ENCODE measurements at places on chromosomes 12 and 14. TPM values are rescaled to one million over a fixed set of nuclear protein-coding genes. Genes with fewer than 3 reads are reported as not detected.

DNA sequence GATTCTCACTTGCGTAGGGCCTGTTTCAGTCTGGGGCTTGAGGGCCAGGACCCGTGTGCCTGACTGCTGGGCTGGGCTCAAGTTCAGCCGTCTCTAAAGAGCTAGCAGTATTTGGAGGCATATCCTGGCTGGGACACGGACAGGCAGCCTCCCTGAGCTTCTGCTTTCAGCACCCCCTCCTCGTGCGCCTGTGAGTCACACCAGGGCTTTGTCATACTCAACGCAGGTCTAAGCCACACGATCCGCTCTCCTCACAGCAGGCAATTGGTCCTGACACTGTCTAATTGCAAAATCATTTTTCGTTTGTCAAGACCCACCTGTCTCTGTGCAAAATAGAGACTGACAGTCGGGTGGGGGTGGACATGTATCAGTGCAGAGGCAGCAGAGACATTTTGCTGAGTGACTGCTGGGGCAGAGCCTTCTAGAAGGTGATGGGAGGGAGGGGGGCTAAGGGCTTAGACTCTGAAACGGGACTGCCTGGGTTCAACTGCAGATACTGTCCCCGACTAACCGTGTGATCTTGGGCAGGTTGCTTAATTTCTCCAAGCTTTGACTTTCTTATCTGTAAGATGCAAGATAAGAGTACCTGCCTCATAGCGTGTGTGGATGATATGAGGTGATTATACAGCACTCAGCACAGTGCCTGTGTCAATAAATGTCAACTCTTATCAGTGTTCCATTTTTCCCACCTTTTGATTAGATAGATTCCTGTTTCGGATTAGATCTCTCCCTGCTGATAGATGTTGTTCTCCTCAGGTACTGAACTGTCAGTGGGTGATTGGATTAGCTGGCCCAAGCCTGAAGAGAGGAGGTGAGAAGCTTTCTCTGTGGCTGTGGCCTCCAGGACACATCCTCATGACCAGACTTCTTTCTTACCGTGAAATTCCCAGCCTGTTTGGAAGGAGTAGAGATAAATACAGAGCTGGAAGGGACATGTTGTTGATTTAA, 53.1 kb downstream of the KCNA1 start:
- DNase-seq, result peak; percentile 23

PDE3A gene
- 7.8 TPM for total RNA-seq

GRCh38 chr14:102965282-102965681, 42.8 kb downstream of the AMN start:
- no peak for DNase-seq

RNF34 gene
- total RNA-seq, result 77.5 TPM

SPPL3 gene
- 64.7 TPM for total RNA-seq

ZC3H10 gene
- total RNA-seq, result 10.6 TPM

GRCh38 chr12:11970155-11970520, 100.6 kb upstream of the BCL2L14 start:
- no peak for DNase-seq

DNA sequence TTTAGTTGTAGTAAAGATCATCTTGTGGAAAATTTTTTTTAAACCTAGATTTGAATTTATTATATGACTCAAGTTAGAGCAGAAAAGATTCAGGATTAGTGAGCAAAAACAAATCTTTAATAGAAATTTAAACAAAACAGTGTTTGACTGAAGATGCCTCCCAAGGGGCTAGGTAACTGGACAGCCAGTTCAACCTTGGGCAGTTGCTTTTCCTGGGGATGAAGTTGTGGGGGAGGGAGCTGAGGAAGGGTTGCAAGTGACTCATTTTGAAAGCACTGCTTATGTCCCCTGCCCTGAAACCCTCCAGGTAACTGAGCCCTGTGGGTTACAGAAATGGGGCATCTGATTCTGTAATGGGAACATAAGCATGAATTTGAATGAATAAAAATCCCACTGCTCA, 13.1 kb downstream of the CFAP54 start:
- DNase-seq, result no peak

OAS1 gene
- total RNA-seq, result 2.5 TPM

DNA sequence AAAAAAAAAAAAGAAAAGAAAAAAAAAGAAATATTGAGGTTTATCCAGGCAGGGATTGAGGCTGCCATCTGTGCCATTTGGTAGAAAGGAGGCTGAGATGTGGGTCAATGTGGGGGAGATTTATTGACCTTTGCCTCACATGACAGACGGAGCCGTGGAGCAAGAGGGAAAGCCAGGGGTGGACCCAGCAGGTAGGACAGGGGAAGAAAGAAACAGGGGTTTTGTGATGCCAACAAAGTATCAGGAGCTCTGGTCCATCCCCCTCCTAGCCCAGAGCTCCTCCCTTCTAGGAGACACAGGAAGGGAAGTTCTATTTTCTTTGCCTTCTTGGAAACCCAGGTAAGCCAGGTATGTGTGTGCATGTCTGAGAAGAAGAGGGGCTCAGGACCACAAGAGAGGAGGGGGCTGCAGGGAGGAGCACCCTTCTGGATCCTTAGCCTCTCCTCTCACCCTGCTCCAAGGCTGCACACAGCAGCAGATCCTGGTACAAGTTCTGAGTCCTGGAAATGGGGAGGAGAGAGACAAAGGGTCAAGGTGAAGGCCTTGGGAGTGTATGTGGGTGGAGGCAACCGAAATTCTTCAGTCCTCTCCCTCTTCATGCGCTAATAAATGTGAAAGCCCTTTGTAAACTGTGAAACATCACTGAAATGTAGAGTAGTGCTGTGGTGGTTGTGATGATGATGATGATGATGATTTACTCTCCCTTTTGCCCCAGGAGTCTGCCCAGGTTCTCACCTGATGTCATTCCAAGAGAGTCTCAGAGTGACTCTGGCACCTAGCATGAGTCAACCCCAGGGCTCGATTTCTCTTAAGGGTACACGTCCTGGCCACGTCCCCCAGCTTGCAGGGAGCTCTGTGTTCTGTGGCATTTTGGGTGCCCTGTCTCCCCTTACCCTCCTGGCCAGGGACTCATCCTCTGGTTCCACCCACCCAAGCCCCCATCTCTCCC, 26.3 kb downstream of the ZFP36L1 start:
- DNase-seq, result no peak

GRCh38 chr12:132071830-132072384, 72.2 kb downstream of the DDX51 start:
- no peak for DNase-seq

NANOG gene
- not detected for total RNA-seq

TAS2R9 gene
- total RNA-seq, result 1.2 TPM

HAL gene
- 2.2 TPM for total RNA-seq

GPRC5D gene
- total RNA-seq, result not detected

LHX5 gene
- not detected for total RNA-seq

GRCh38 chr12:53093777-53094393, 3.6 kb upstream of the IGFBP6 start:
- DNase-seq, result no peak

CACNA1C gene
- 21.4 TPM for total RNA-seq

- no peak for DNase-seq
Measured at GRCh38 chr14:86673523-86673969, 1143.6 kb downstream of the FLRT2 start.

- no peak for DNase-seq
Measured at GRCh38 chr14:91127924-91128323, 14.1 kb downstream of the DGLUCY start.

NFE2 gene
- 0.62 TPM for total RNA-seq

RARG gene
- 7.6 TPM for total RNA-seq

NUDT4 gene
- total RNA-seq, result 151 TPM

RASAL1 gene
- total RNA-seq, result 2.5 TPM

LRFN5 gene
- 93.0 TPM for total RNA-seq

DNA sequence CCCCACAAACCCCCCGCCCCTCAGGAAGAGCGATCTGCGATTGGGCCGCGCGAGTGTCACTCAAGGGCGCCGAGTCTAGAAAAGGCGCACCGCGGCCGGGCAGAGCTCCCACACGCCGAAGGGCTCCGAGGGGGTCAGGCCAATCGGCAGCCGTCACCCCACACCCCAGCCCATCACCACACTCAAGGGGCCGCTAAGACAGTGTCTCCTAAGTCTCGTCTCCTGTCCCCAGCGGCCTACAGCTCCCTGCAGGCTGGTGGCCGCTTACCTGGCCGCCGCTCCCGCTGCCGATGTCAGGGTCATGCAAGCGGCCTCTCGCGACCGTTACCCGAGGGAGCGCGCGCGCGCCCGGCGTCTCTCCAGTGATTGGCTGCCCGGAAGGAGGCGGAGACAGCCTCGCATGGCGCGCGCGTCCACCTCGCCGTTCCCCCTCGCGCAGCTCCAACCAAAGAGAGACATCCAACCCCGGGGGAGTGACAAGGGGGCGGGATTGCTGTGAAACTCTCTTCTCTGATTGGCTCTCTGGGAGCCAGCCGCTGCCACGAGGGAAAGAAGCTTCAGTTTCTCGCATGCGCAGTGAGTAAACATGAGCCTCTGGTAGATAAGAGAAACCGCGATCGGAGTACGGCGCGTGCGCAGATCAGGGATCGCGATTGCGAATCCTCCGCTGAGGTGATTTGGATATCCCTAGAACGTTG, at the start of the genes MPHOSPH9 and MTRFR:
TSS of gene MPHOSPH9 (minus strand) at position 335 of the 698 bp plus-strand sequence. CDS start 2,777 bp downstream, outside the sequence.
TSS of gene MTRFR (plus strand) at position 630 of the 698 bp plus-strand sequence. CDS start 20,239 bp downstream, outside the sequence.
- peak; percentile 99 for DNase-seq

DNA sequence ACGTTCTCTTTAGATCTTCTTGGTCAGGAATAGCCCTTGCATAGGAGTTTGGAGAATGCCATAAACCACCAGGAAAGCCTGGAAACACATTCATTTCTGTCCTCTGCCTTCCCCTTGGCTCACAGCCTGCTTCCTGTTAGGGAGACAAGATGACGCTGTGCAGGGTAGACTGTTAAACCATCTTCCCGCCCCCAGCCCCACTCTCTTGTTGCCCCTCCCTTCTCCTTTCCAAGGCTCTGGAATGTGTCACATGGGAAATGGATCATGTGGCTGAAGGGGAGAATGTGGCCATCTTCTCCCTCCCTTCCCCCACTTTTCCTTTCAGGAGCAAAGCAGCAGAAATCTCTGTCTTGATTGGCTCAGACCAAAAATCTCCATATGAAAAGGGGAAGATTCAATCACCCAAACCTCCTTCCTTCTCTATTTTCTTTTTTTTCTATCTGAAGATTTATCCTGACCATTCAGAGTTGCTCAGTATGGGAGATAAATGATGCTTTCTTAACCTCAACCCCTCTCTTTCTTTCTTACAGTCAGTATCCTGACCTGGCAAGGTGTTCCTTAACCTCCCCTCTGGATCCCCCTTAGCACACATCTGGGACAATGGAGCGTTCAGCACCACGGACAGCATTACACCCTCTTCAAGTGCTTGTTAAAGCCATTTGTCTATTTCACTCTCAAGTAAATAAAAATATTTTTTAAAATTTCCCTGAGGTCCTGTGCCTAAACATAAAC, 11.4 kb downstream of the GPR19 start:
- peak; percentile 77 for DNase-seq

DNA sequence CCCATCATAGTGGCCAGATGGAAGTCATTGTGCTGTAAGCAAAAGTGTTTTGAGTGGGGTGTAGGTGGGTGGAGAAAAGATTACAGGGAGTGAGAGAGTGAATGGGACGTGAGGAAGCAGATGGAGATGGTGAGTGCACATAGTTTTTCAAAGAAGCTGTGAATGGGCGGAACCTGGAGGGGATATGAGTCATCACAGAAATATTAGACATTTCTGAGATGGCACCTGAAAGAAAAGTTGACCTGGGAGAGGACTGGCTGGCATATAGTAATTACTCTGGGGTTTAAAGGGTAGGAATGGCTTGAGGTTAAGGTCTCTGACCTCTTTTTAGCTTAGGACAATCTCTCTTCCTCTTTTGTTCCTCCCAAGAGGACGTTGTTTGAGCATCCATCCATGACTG, 50.5 kb downstream of the ANO4 start:
- DNase-seq, result no peak

- no peak for DNase-seq
Measured at GRCh38 chr12:71216725-71217579, 59.2 kb upstream of the TSPAN8 start.

IFNG-AS1 gene
- not detected for total RNA-seq

GRCh38 chr12:88570103-88570502, 10.2 kb downstream of the KITLG start:
- DNase-seq, result no peak

HELB gene
- total RNA-seq, result 9.0 TPM

GRCh38 chr12:80715713-80716249, 931 bp upstream of the MYF5 start:
- DNase-seq, result no peak

FAM186B gene
- not detected for total RNA-seq

DNA sequence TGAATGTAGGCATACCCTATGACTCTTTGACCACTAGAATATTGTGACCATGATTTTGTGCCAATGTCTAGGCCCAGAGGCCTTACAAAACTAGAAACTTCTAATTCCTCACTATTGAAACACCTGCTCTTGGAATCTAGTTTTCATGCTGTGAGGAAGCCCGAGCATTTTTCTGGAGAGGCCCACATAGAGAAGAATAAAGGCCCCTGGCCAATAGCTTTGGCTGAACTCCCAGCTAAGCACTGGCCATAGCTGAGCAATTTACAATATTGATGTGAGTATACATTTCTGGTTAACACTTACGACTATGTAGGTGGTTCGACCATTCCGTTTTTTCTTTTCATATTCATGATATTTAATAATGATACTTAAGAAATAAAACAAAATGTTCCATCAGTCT, 190.3 kb downstream of the KCNH5 start:
- no peak for DNase-seq

- no peak for DNase-seq
Measured at GRCh38 chr12:72075401-72075800, 136.8 kb downstream of the TPH2 start.

PLEKHG7 gene
- not detected for total RNA-seq

MLEC gene
- 41.5 TPM for total RNA-seq

CAPS2 gene
- total RNA-seq, result 10.0 TPM

OR4E2 gene
- not detected for total RNA-seq

GRCh38 chr12:88501972-88502938, 78.0 kb downstream of the KITLG start:
- no peak for DNase-seq

ITGB7 gene
- total RNA-seq, result not detected

DNA sequence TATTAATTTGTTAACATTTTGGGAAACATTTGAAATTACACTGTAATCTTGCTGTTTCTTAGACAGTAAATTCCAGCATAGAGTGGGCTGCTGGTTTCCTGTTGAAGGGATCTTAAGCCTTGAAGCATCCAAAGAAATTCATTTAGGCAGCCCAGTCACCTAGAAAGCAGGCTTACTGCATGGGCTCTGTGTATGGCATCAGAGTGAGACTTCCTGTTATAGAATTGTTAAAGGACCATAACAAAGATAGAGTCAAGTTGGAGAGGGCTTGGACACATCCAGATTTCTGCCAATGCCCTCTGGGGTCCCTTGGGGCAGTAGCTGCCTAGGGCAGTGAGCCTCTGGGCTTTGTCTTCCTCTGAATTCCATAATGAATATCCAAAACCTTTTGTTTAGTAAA, 149.2 kb downstream of the DYRK2 start:
- no peak for DNase-seq

Measured in occipital lobe (tissue), 3 donors.